NCI-H524 (cell line): ENCODE measurements at places on chromosomes 3 and 15.
A peak's percentile ranks its signal among the peaks of the same experiment; 100 is the strongest.

DNA sequence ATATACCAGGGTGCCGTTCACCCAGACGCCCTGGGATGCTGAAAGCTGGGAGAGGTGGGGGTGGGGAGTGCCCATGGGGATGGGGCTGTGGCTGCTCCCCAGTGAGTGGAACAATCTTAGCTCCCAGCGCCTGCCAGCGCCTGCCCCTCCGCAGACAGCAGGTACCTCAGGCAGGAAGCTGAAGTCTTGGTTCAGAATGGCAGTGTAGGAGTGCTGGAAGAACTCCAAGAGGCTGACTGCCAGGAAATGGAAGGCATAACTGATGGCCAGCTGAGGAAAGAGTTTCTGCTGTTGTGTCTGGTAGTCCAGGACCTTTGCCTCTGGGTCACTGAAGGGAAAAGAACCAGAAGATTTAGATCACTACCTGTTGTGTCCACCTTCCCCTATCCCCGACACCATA, 8.4 kb downstream of the ACOX2 start:
- DNase-seq = no peak

- DNase-seq = peak; percentile 77
Observed at GRCh38 chr15:71804226-71804625, 6.1 kb upstream of the NR2E3 start.

DNA sequence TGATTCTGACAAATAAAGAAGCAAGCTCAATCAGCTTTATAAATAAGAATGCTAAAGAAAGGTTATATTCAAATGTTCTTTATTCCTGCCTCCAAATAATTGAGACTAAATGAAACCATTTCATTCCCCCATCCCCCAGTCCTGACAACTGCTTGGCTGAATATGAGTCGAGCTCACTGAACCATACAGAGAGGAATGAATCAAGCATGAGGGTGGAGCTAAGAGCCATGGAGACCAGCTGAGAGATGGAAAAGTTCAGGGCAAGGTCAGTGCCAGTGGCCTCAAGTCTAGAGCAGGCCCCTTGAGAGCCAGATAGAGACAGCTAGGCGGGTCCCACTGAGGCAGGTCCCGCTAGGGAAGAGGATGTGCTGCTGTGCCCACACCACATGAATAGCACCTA, 188.7 kb upstream of the EIF1B start:
- no peak for DNase-seq

DNA sequence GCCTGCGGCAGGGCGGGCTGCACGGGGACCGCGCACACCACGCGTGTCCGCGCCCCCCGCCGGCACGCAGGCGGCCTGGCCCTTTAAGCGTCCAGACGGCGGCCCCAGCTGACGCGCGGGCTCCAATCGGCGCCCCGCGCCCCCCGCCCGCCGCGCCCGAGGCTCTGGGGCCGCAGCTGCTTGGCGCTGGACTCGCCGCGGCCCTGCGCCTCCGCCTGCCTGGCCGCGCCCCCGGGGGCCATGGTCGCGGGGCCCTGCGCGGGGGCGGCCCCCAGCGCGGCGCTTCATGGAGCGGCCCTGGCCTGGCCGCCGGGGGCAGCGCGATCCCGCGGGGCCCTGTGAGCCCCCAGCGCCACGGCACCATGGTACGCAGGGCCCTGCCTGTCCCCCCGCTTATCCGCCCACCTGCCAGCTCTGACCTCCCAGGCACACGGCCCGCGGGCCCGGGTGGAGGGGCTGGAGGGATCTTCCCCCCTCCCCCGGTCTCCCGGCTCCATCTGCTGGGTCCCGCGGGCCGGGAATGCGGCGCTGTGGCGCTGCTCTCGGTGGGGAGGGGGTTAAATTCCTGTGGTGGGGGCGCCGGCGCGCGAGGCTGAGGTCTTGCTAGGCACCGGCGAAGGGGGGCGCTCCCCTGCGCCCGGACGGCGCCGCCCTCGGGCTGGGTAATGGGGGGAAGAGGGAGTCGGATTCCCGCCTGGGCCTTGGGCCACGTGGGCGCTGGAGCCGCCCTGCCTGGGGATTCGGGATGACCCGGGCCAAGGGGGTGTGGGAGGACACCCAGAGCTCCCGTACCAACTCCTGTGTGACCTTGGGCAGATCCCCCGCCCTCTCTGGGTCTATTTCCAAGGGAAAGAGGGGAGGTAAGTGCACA, 1.1 kb downstream of the ZBTB47 start:
- DNase-seq = no peak

DNA sequence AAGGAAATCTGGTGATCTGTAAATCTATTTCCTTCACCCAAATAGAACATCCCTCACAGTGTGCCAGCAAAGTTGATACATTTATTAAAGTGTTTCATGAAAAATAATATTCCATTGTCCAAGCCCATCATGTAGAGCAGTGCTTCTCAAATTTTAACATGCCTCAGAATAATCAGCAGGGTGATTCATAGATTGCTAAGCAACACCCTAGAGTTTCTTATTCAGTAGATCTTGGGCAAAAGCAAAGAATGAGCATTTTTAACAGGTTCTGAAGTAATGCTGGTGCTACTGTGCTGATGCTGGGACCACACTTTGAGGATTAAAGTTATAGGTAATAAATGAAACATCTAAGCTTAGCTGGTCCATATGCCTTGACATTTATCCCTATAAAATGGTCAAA, 210.5 kb downstream of the ZIC4 start:
- no peak for DNase-seq

DNA sequence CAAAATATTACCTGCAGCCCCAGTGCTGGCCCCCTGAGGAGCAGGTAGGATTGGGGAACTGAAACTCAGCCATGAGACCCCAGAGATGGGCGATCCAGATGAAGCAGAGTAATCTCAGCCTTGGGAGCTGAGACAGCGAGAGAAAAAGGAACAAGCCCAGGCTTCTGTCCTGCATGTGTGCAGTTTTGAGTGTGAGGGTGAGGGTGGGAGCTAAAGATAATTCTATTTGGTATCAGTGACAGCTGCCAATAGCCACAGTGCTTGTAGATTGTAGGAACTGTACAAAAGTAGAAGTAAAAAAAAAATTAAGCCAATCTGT, 5.9 kb downstream of the ATP8B4 start:
- DNase-seq = no peak

GRCh38 chr3:58697561-58697960, 31.0 kb upstream of the FAM3D start:
- DNase-seq = no peak

DNA sequence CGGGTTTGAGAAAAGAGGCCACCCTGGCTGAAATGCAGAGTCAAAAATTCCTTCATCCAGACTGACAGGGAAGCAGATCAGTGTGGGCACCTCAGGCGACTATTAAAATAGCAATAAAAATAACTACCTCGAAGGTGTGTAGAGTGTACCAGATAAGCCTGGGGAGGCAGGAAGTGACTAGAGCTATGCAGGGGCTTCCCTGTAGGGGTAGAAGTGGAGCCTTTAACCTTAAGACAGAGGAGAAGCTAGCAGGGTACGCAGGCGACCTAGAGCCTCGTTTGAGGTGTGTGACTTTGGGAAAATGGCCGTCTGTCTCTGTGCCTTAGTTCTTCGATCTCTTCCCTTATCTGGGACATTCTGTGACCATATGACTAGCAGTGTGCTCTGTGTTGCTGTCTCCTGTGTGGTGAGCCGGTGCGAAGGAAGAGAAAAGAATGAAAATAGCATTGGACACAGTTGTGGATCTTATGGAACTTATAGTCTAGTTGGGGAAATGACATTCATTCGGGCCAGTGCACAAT, 17.6 kb downstream of the BHLHE40 start:
- DNase-seq = no peak

DNA sequence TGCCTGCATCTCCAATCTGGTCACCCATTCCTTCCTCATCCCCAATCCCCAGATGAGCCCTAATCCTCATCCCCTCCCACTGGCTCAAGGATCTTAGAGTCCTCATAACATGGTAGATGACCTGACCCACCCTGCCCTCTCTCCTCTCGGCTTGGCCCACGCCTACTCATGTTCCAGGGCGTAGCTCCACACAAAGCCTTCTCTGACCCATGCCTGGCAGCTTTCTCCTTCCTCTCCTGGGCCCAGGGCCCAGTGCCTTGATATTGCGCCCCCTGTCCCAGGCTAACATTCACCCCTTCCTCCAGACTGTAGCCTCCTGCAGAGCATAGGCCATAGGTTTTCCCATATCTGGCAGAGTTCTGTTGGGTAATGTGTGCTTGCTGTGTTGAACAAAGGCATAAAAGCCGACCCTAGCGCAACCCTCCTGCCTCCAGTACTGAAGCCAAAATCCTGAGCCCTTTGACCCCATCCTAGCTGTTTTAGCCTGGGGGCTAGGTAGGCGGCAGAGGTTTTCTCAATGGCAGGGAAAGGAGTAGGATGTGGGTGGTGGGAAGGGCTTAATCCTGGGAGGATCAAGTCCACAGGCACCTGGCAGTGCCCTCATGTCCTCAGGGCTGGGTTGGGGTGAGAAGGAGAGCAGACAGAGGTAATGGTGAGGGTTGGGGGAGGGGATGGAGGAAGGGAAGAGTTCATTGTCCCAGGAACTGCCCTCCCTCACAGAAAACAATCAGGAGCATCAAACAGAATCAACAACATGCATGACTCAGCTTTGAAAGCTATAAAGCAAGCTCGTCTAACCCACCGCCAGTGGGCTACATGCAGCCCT, 35.5 kb downstream of the MESD start:
- no peak for DNase-seq

GRCh38 chr3:64164349-64164748, 60.9 kb downstream of the PRICKLE2 start:
- DNase-seq = no peak

DNA sequence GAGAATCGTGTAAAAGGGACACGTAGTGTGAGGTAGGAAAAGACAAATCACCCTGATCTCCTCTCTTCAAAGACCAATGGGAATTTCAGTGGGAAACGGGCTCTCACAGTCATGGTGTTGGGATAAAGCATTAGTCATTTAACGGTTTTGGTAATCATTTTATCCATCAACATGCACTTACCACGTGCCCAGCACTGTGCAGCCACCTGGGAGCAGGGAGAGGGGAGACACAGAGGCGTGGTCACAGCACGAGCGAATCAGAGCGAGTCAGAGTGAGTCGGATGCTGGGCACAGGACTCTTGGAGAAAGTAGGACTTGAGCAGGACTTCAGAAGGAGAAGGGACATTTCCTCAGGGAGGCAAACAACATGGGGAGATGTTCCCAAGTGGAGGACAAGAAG, 130.8 kb downstream of the MINAR1 start:
- DNase-seq = no peak

GRCh38 chr3:146558781-146559180, 14.4 kb upstream of the PLSCR1 start:
- no peak for DNase-seq

- DNase-seq = no peak
Observed at GRCh38 chr3:123498761-123499160, 49.9 kb upstream of the ADCY5 start.

DNA sequence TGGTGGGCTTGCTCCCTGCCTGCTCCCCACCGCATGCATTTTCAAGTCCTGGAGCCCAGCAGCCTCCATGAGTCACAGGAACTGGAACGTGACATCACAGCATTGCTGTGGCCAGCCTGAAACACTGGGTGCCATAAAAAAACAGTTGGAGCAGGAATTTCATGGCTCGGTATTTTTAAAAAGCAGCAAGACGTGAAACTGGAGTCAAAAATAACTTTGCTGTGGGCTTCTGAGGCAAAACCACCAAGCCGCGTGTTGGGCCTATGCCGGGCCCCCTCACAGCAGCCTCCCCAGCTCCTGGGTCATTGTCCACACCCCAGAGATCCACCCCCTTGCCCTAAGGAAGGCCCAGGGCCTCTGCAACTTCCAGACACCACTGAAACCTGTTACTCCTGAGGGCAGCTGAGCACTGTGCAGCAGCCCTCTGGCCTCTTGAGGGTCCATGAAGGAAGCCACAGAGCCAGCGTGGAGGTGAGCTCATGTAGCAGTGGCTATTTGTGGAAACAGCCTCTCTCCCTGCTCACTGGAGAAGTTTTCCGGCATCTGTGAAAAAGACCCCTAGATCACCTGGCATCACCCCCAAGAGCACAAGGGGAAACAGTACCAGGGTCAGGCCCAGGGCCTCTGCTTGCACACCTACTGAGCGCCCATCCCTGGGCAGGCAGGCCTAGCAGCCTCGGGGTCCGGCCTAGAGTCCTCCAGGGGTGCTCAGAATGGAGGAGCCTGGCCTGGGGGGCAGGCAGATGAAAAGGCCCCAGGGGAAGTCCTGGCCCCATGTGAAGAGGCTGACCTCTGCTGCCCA, 34.0 kb upstream of the DUSP7 start:
- DNase-seq = no peak

DNA sequence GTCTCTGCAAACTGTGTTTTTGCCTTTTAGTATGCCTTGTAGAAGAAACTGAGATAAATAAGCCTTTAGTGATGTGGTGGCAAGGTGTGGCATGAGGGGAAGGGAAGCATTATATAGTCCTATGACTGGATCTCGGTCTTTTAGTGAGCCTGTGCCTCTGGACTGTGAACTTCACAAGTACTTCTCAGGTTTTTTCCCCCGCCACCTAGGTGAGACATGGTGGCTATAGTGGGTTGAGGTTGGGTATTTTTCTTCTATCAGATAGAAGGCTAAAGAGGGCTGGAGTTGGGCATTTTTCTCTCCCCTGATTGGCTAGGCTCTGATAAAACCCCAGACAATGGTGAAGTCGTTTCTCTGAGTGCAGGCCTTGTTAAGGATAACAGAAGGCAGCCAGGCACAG, 38.7 kb upstream of the ZFAND6 start:
- DNase-seq = no peak

DNA sequence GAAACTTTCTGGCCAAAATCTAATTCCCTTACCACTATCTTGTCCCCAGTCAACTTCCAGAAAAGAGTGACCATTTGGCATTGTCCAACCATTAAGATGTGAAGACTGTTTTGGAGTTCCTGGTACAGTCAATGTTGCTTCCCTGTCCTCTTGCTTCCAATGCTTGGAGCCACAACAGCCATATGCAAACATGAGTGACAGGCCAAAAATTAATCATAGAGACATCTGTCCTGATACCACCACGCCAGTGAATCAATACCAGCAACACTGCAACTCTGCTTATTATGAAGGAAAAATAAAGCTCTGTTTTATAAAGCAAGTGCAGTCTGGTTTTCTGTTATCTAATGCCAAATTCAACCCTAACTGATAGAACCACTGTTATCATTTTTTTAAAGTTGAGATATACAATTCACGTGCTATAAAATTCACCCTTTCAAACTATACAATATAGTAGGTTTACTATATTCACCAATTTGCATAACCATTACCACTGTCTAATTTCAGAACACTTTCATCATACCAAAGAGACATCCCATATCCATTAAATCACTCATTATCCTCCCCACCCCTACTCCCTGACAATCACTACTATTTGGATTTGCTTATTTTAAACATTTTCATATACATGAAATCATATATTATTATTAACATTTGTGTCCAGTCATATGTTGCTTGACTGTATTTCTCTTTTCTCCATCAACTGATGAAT, 76.9 kb downstream of the STAG1 start:
- DNase-seq = no peak

- no peak for DNase-seq
Observed at GRCh38 chr3:30162579-30162978, 443.8 kb upstream of the TGFBR2 start.

DNA sequence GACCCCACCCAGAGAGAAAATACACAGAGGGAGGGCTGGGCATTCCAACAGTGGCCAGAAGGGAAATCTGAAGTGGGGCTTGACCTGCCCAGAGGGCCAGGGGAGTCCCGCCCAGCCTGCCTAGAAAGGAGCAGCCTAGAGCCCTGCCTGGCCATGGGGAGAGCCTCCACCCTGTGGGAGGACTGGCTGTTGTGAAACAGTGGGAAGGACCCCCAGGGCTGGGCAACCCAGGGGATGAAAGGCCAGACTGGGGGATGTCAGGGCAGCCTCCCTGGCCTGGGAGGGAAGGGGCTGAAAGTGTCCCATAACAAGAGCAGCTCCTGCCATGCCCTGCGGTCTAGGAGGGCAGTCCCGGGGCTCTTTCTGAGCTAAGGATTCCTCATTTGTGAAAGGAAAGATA, 69.0 kb downstream of the SLC12A8 start:
- no peak for DNase-seq
